Bone marrow (tissue), 2 donors: ENCODE measurements at places on chromosomes 6 and 20.

- DNase-seq, result peak; percentile 68
These were observed 118.0 kb downstream of the OPRM1 start for GRCh38 chr6:154157082-154157481.

- no peak for DNase-seq
These were observed 44.7 kb downstream of the TNFAIP3 start for GRCh38 chr6:137911675-137912191.

DNA sequence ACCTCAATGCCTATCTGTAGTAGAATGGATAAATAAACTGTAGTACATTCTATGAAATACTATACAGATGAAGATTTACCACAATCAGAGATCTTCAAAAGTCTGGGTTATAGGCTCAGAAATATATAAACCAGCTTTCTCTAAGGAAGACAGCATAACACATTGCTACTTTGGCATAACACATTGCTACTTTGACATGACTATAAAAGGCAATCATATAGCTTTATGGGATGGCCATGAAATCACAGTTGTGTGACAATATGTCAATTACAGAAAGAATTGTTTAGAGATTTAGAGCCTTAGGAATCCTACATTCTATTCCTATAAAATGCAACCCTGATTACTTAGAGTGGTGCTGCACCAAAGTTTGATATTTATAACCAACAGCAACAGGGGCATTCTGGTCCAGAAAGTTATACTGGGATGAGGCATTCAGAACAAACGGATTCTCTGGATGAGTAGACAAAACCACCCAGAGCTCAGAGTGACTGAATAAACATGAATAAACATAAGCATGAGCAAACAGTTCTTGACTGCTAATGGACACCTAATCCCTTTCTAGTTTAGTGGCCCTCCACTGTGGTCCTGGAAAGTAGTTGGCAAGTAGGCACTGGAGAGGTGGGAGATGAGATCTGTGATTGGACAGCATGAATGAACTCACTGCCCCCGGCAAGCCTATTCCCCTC lies 12.0 kb downstream of the TTI1 start:
- no peak for DNase-seq

- DNase-seq, result no peak
These were observed 26.5 kb upstream of the CD93 start for GRCh38 chr20:23112595-23112994.

GRCh38 chr6:49890988-49891387 lies 24.7 kb upstream of the CRISP1 start:
- no peak for DNase-seq
